ENCODE measurements at places on chromosomes 3 and 15.
A peak's percentile ranks its signal among the peaks of the same experiment; 100 is the strongest.

DNA sequence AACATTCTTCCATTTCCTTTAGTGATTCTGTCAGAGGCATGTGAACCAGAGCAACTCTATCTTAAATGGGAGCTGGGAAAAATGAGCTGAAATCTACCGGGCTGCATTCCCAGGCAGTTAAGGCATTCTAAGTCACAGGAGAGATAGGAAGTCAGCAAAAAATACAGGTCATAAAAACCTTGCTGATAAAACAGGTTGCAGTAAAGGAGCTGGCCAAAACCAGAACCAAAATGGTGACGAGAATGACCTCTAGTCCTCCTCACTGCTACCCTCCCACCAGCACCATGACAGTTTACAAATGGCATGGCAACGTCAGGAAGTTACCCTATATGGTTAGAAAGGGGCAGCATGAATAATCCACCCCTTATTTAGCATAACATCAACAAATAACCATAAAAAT is 66.4 kb downstream of the B3GALNT1 start:
- DNase-seq = no peak

DNA sequence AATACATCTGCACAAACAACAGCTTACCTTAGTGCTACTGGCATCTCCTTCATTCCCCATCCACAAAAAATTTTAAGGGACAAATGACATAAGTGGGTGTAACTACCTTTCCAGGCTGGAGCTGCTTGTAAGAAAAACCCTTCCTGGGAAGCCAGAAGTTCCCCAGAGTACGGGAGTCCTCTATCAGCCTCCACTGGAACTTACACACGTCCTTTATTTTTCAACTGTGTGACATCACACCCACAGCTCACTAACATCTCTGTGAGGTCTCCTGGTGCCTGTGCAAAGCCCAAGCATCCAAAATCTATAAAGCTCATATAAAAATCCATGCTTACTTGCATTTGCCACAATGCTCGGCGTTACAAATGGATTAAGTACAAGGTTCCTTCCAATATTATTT is 27.6 kb downstream of the LRIG1 start:
- DNase-seq = peak; percentile 27

DNA sequence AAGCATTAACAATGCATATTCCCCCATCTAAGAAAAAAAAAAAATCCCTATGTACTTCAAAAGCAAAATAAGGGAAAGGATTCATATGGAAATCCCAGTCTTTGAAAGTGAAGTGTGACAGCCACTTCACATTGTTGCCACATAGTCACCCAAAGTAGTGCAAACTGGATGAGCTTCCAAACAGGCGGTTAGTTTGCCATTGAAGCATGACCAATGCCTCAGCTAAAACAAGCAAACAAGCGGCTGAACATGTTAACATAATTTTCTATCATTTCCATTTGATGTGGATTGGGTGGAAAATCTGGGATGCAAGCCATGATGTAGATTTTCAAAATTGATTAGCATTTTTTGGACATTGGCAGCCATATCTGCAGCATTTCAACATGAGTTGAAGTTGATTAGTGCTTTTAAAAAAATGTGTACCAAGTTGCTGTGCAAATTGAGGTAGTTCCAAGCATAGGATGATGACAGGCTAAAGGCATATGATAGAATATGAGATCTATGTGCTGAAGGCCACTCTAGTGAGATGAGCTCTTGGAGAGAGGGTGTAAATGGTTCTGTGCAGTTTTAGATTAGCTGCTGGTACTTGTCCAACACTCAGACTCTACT is 405.2 kb downstream of the NR2F2 start:
- no peak for DNase-seq

DNA sequence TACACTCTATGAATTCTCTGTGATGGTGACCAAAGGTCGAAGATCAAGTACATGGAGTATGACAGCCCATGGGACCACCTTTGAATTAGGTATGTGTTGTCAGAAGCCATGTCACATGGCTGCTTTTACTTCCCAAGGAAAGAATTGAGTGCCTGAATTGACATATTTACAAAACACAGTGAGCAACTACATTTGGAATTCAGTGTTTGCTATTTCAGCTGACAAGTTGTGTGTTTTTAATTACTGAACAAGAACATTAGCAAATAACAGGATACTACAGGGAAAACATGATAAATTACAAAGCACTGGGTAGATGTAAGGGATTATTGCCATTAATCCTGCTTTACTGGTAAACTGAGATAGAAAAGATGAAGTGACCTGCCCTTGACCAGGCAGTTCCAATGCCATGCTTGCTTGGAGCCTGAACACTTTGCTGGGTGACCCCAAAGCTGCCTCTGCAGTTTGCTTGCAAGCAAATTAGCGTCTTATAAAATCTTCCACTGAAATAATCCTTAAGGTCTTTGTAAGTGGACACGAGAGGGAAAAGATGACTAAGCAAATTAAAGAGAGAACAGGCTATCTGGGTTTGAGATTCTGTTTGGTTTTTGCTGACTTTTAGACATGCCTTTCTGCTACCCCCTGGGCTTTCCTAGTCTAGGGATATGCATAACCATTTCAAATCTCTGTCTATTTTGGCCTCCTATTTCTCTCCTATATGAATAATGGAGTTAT is 98.2 kb downstream of the HCN4 start:
- DNase-seq = no peak

- DNase-seq = no peak
These were observed 1120.0 kb downstream of the IGSF11 start for GRCh38 chr3:117914540-117915100.

DNA sequence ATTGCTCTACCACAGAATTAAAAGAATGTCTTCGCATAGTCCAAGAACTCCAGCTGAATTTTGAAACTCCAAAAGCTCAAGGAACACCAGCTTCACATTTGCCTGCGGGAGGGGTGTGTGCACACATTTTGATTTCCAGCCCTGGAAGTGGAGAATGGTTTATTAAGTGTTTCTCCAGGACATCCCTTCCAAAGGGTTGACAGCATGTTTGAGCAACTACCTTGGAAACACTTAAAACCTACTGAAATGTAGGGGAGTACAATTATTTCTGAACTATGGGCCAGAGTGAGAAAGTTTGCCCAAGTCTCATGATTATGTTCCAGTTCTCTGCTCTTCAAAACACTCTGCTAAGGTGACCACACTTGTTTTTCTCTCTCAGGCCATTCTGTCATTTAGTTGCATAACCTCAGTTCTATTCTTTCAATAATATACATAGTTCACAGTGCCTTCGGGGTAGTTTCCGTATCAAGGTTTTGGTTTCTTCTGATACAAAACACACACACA is 7.9 kb downstream of the ACP3 start:
- no peak for DNase-seq

DNA sequence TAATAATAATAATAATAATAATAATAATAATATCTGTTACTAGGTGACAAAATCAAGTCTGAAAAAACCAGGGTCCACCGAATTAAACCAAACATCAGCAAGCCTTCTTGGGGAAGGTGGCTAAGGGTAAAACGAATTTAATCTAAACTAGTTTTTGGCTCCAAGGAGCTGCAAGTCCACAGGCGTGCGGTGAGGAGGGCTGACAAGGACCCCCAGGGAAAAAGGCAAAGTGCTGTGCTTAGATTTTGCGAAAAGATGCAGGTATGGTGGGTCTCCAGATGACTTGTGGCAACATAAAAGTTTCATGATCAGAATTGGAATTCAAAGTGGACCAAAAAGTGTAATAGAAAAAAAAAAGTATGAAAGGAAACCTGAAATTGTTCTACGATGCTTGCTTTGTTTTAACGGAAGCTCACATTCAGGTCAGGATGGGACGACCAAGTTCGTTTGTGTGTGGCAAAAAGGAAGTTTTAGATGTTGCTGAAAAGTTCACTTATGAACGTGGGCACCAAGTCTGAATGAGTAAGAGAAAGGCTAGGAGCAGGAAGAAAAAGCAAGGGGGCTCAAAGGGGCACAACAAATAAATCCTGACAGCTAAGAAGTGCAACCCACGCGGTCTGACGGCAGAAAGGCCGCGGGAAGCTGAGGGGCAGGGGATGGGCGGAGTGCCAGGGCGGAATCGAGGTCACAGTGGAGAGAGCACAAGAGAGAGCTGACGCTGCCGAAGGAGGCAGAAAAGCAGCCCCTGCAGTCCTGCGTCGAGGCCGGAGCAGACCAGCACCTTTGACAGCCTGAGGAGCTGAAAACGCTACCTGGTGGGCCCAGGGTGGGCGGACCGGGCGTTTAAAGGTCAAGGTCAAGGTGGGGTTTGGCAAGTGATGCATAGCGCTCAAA is 1.1 kb downstream of the WDR82 start:
- peak; percentile 80 for DNase-seq

- DNase-seq = no peak
These were observed 375.9 kb downstream of the RSL24D1 start for GRCh38 chr15:54820811-54821210.

- DNase-seq = peak; percentile 70
These were observed 88.7 kb downstream of the ANKRD28 start for GRCh38 chr3:15708882-15709677.

- no peak for DNase-seq
These were observed 1.6 kb downstream of the PLXNA1 start for GRCh38 chr3:126984391-126985131.

DNA sequence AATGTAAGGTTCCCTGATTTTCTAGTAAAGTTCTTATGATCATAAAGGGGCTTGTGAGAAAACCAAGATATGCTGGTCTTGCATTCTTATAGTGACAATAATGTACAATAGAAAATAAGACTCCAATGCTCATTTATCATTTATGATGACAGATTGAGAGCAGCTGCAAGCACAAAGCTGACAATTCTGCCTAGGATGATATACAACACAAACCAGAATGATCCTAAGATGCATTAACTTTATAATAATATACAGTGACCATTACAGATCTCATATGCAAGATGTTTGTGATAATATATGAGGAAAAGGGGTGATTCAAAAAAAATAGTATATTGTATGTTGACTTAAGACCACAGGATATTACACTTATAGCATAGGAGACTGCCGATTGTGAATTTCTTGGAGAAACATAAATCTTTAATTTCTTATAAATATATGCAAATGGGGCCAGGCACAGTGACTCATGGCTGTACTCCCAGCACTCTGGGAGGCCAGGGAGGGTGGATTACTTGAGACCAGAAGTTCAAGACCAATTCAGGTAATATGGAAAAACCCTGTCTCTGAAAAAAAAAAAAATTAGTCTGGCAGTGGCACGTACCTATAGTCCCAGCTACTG is 387.0 kb downstream of the ZBBX start:
- DNase-seq = no peak

- no peak for DNase-seq
These were observed 132.0 kb downstream of the ARNT2 start for GRCh38 chr15:80536231-80536630.

DNA sequence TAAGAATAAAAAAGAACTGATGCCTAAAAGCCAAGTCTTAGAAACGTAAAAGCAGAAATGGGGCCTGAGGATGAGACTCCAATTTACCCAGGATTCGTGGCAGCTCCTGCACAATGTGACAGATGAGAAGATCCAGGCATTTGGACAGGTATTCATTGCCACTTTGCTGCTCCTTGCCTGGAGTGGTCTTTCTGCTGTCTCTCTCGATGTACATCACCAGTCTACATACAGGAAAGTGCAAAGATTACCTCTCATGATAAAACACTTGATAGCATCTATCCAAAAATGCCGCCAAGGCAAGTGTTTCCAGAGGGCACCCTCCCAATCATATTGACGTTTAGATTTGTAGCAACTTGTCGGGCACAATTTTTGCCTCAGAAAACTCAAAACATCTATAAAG is 244.3 kb downstream of the ULK4 start:
- no peak for DNase-seq

GRCh38 chr3:161069511-161070251 is 35.5 kb downstream of the B3GALNT1 start:
- peak; percentile 65 for DNase-seq

GRCh38 chr15:22871481-22872086 is 33.1 kb downstream of the NIPA2 start:
- no peak for DNase-seq

- peak; percentile 44 for DNase-seq
These were observed 7.2 kb downstream of the TMOD2 start for GRCh38 chr15:51758645-51759044.

GRCh38 chr15:58474741-58475323 is 43.0 kb downstream of the LIPC start:
- DNase-seq = no peak

- no peak for DNase-seq
These were observed 274.1 kb downstream of the SHQ1 start for GRCh38 chr3:72574144-72574543.

DNA sequence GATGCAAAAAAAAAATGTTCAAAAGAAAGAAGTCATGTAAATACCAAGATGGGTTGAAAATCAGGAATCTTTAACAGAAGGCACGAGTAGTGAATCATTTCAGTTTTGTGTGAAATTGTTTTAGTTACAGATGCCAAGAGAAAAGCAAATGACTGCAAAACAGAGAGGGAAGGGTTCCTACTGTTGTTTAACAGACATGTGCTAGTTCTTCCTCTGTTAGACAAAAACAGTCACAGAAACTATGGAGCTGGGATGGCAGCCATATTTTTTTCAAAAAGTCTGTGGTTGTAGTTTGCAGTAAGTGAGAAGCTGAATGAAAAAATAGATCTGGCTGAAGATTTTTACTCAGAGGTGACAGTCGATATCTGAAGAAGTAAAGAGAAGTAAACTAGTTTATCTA is 511.9 kb downstream of the ZIC1 start:
- peak; percentile 16 for DNase-seq

Measured in ELR (cell line).